ENCODE measurements at places on chromosomes 1 and 21. TPM values are rescaled to one million over a fixed set of nuclear protein-coding genes. Genes with fewer than 3 reads are reported as not detected.

The RXFP4 gene
- not detected for total RNA-seq

DNA sequence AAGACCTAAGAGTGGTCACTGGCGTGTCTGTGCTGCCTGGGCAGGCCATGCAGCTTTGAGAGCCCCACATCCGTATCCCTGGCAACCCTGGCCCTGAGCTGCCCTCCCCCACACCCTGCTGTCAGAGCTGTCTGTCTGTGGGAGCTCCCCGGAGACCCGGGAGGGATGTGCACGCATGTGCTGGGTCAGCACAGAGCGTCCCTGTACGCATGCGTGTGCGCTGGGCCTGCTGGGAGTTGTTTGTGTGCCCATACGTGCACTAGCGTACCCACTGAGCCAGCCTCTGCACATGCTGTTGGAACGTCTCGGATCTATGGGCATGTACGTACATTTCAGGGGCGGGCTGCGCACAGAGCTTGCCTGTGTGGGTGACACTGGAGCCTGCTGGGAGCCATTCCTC, 89.3 kb downstream of the EPHB2 start:
- no peak for DNase-seq

GRCh38 chr1:3906672-3907020, 6.6 kb upstream of the C1orf174 start:
- peak; percentile 2 for DNase-seq

DNA sequence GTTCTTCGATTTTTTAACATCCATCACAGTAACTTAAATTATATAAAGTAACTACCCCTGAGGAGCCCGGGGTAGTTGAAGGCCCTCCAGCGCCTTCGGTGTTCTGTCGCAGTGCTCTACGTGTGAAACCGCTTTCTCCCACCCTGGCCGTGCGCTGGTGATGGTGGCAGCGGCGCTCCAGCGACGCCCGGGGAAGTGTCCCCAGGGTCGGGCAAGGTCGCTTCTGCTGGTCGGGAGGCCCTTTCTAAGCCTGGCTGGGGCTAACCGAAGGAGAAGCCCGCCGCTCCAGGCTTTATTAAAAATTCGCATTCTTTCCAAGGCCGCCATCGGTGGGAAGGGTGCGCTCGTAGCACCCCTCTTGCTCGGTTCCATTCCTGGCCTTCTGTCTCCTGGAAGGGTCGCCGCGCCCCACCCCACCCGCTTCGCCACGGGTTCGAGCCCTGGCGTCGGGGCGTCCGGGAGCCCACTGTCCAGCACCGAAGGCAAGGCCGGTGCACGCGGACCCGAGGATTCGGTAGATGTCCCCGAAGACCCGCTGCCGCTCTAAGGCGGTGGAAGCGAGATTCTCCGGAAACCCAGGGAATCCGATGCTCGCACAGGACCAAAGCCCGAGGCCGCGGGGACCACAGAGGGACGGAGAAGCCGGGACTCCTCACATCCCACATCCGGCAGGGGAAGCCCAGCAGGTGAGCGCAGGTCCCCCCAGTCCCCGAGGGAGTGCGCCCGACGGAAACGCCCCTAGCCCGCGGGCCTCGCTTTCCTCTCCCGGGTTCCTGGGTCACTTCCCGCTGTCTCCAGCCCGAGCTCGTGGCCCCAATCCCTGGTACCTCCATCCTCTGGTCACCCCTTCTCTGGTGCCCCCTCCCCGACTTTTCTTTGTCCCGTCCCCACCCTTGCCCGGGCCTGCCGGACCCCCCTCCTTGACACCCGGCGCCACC, 685 bp upstream of the RIPPLY3 start:
- peak; percentile 16 for DNase-seq

- no peak for DNase-seq
Observed at GRCh38 chr1:66412704-66413103, 121.2 kb upstream of the SGIP1 start.

- DNase-seq: no peak
Observed at GRCh38 chr1:180498594-180498993, 3.8 kb downstream of the ACBD6 start.

- no peak for DNase-seq
Observed at GRCh38 chr1:228050571-228051231, 31.8 kb upstream of the ARF1 start.

DNA sequence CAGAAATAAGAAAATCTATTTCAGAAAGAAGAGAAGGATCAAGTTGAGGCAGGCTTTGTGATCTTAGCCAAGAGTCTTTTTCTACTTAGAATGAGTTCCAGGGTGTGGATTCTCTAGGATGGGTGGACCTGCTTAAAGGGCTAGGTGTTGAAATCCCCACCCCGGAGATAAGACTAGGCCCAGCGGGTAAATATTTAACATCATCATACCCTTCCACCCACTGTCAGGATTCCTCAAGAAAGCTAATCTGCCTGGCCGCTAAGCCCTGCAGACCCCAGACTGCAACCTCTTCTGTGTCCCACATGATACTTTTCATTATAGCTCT, 5.8 kb downstream of the IGSF9 start:
- no peak for DNase-seq

- DNase-seq: no peak
Observed at GRCh38 chr21:32844653-32845436, 73.3 kb upstream of the PAXBP1 start.
